ENCODE measurements at places on chromosomes 3 and 15. TPM values are rescaled to one million over a fixed set of nuclear protein-coding genes. Genes with fewer than 3 reads are reported as not detected.

Gene CNTN3
- 5.6 TPM for polyA plus RNA-seq

Gene HHLA2
- not detected for polyA plus RNA-seq

Gene ZNF660
- polyA plus RNA-seq = 1.0 TPM

Gene ADAM10
- 14.1 TPM for polyA plus RNA-seq

Gene CXCR6
- 0.18 TPM for polyA plus RNA-seq

Gene ZNF35
- polyA plus RNA-seq = 3.5 TPM

Gene FBN1
- polyA plus RNA-seq = 17.9 TPM

Gene PLAAT1
- 12.4 TPM for polyA plus RNA-seq

GRCh38 chr15:34783431-34783830 lies 11.9 kb downstream of the ACTC1 start:
- DNase-seq = no peak

GRCh38 chr3:108295421-108296175 lies 750 bp upstream of the HHLA2 start:
- DNase-seq = no peak

GRCh38 chr15:76979331-76979925 lies 15.5 kb upstream of the PSTPIP1 start:
- no peak for DNase-seq

- DNase-seq = no peak
Observed at GRCh38 chr15:64110950-64111678, 15.3 kb downstream of the SNX1 start.

DNA sequence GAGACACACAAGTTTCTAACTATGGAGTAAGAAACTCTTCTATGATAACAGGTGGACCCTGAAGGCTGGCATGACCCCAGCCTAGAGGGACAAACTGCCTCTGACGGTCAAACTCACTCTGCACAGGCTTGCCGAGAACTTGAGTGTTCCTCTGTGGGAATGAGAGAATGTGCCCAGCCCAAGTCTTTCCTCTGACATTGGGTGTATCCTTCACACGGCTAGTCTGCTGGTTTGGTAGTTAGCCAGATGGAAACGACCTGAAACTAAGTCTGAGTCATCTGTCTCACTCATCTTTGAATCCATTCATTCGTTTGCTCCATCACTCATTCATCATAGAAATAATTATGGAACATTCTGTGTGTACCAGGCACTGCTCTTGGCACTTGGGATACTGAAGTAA lies 198.4 kb downstream of the ATP10A start:
- DNase-seq = no peak

DNA sequence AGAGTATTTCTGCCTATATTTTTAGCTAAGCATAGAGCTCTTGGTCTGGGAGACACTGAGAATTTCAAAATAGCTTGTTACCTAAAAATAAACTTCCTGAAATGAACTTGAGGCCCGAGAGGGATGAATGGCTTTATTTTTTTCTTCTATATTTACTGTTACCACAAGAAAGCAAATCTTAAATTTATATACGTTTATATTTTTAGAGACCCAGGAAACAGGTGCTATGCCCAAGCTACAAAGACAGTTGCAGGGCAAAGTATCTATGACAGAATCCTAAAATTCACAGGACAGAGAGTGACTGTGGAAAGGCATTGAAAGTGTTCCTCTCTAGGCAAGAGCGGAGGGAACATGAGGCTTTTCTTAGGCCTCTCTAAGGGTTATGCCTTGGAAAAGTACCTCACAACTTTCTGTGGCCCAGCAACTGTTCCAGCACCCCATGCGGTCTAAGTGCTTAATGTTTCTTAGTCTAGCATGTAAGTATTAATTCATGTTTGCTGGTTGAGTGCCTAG lies 36.5 kb downstream of the TGFBR2 start:
- no peak for DNase-seq

DNA sequence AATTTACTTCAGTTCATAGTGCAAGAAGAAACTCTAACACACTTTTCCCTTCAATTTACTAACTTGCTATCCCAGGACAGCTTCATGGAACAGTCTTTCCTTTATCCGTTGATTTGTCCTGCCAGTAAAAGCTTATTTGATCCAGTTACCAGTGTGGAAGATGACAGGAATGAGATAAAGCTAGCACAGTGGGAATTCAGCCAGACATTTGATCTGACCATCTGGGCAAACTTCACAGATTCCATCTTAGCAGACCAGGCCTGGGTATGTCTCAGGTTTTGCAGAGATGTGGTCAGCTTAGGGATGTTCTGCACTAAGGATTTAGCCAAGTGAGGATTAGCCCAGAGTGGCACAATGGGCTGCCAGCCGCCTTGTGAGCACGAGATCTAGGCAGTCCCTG lies 19.7 kb downstream of the CEMIP start:
- DNase-seq = no peak

DNA sequence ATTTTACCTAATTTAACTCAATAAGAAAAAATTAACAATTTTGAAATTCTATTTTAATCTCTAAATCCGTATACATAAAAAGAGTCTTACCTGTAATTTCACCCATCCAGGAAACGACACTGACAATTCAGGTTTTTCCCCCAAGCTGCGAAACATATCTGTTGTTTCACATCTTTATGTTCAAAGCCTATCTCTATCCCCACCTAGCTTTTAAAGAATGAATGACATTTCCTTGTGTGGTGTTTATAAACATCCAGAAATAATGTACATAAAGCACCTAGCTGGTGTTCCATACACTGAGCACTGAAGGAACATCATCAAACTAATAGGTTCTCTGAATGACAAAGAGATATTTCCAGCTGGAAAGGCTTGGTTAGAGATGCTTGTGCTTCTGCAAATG lies 867.8 kb downstream of the SQOR start:
- no peak for DNase-seq

DNA sequence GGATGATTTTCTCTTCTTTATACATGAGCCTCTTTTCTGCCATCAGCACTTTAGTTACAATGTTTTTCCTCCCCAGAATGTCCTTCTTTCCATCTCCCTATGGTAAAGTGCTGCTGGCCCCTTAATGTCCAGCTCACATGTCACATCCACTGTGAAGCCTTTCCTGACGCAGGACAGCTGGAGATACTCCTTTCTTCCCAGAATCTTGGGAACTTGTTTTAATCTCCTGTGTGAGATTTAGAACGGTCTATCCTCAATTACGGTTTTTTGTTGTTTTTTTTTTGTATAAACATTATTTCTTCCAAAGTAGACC lies 147.7 kb upstream of the TSC22D2 start:
- DNase-seq = no peak

GRCh38 chr3:143565951-143566350 lies 282.3 kb downstream of the SLC9A9 start:
- no peak for DNase-seq

DNA sequence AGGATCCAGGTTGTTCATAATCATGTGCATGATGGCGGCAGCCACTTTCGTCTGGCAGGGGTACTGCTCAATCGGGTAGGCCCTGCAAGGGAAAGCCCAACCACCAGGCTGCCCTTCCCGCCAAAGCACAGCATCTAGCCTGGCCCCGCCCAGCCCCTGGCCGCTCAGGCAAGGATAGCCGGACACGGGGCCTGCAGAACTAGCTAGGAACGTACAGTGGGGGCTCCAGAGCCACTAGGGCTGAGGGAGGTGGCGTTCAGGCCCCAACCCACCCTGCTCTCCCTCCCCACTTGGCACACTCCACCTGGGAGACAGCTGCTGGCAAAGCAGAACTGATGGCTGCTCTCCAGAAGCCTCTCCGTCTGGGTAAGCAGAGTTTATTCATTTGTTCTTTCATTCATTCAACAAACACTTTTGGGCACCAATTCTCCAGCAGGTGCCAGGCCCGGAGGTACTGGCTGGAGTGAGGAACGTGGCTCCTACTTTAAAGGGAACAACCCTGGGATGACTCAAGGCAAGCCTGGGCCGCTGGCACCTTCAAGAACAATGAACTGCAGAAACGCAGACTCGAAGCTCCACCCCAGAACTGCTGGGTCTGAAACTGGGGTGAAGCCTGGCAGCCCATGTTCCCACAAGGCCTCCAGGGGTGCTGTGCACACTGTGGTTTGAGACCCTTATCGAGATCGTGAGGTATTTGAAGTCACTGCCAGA lies 7.8 kb downstream of the UROC1 start:
- DNase-seq = no peak

DNA sequence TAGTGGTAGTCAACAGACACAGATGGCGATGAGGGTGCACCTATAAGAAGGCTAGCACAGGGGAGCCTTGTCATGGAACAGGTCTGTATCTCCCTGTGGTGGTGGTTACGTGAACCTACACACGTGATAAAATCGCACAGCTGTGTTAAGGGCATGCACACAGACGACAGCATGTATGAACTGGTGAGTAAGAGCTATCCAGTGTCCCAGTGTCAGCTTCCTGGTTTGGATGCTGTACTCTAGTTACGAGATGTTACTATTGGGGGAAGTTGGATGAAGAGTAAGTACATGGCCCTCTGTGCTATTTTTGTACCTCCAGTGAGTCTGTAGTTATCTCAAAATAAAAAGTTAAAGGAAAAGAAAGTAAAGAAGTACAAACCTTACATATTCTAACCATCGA lies 38.2 kb downstream of the MTMR10 start:
- DNase-seq = no peak

GRCh38 chr3:175355801-175356335 lies 496.7 kb downstream of the NAALADL2 start:
- DNase-seq = no peak

DNA sequence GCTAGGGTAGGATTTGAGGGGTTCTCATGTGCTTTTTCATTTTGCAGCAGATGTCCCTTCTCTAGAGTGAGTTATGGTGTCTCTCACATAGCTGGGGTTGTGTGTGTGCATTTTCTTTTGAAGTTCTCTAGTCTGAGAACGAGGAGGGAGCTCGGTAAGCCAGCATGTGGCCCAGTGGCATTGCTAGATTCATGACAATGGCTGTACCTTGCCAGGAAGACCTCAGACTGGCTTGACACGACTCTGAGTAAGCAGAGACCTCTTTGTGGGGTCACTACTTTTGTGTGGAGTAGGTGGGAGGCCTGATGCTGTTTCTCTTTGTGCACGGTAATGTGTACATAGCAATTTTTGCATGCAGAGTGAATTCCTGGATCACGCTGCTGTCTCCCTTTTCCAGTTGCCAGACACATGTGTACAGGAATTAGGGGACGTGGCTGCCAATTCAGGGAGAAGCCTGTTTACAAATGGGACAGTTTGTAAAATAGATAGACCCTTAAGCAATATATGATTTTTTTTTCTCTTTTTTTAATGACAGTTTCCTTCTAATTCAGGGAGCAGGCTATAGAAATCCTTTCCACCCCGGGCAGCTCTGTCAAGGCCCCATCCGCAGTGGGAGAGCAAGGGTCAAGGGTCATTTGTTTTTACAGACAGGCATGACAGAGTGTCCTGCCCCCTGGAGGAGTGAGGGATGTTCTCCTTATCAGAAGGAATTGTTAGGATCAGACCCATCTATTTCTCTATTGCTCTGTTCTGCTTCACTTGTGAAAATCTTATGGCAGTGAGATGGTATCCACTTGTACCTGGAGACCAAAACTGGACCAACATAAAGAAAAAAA lies 4.6 kb downstream of the CACNA1D start:
- DNase-seq = no peak

DNA sequence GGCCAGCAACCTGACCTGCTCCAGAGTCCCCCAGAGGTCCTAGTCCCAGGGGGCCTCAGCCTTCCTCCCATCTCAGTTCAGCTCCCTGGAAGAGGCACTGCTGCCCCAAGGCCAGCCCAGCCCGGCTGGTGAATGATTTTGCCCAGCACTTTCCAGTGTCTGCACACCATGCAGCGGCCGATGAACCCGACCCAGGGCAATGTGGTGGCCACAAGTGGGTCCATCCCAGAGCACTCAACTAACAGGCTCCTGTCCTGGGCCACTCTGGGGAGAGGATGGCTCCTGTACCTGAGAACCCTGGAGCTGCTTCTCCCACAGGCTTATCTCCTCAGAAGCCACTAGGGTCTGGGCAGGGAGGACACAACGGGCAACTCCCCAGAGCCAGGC lies 39.2 kb downstream of the PTPN23 start:
- no peak for DNase-seq

DNA sequence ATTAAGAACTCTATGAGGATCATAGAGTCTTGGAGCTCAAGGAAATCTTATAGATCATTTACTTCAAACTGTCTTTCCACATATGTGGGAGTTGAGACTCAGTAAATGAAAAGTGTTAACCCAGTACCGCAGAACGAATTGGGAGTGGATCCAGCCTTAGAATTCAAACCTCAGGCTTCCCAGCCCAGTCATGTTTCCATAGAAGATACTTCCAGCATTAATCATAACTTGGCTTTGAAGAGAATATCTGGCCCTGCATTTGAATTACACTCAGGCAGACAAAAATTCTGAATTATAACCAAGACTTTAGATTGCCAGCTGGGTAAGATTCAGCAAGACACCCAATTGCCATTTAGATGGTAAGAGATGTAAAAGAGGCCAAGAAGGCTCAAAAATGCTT lies 972.0 kb downstream of the TUSC7 start:
- DNase-seq = no peak

DNA sequence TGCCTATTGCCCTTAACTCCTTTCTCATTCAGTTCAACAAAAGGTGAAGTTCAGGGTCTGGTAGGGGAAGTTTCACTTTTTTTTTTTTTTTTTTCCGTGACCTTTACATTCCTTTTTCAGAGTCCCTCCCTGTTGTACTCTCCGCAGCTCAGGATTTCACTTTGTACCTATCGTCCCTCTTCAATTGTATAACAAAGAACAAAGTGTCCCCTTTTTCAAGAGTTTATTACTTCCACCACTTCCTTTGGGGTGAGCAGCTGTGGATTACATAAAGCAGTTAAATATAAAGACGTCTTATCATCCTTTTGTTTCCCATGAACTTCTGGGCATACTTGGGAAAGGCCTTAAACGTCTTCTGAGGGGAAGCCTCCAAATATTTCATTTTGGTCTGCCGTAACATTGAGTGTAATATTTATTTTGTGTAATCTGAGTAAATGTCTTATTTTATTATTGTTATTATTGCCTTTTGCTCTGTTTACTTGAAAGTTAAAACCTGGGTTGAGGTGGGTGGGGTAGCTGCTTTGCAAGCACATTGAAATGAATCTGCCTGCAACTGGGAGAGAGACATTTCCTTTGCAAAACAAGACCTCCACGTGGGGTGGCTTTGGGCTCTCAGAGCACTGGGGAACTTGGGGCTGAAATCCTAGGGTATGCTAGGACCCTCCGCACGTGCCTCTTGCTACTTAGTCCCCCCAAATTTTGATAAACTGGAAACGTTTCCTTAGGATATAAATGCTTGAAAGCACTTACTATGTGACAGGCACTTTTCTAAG lies 169.4 kb downstream of the MCTP2 start:
- no peak for DNase-seq

DNA sequence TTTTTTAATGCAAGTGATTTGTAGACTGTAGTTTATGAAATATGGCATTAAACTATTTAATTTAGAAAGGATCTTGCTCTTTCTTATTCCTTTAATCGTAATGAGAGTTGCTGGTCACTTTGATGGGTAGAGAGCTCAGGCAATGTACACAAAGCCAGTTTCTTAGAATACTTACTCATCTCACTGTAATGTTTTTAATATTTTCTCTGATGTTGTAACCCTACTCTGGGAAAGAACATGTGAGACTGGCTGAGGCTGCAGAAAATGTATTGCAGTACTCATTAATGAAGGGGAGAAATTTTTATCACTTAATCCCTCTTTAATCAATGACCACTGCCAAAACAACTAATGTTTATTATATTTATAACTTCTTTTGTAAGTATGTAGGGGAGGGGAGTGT lies 479.4 kb upstream of the KCNMB2 start:
- no peak for DNase-seq

- peak; percentile 35 for DNase-seq
Observed at GRCh38 chr3:114454551-114455251, 160.9 kb downstream of the TIGIT start.

- DNase-seq = no peak
Observed at GRCh38 chr3:194014756-194015155, 121.2 kb upstream of the HES1 start.

GRCh38 chr3:66538390-66538789 lies 37.6 kb upstream of the LRIG1 start:
- no peak for DNase-seq

GRCh38 chr15:83850015-83850414 lies 196.1 kb downstream of the ADAMTSL3 start:
- DNase-seq = no peak

Measured in right cardiac atrium (tissue), 5 donors.